ENCODE measurements at places on chromosomes 16 and 17. TPM values are rescaled to one million over a fixed set of nuclear protein-coding genes. Genes with fewer than 3 reads are reported as not detected.

The SDF2 gene
- polyA plus RNA-seq, result 54.6 TPM

The TEX19 gene
- polyA plus RNA-seq, result not detected

The ASIC2 gene
- 9.3 TPM for polyA plus RNA-seq

The SSTR5 gene
- 1.2 TPM for polyA plus RNA-seq

The MYH13 gene
- polyA plus RNA-seq, result 0.04 TPM

GRCh38 chr16:12470311-12471229, 333.1 kb downstream of the CPPED1 start:
- DNase-seq, result no peak
- H3K27me3 ChIP-seq, result no peaks in the 10 kb centered on the region
- no peaks in the 10 kb centered on the region for H3K4me1 ChIP-seq
- no peak overlapping the region for H3K27ac ChIP-seq

- H3K4me1 ChIP-seq, result peaks cover 28% of the 10 kb centered on the region
- no peak for DNase-seq
- no peaks in the 10 kb centered on the region for H3K27me3 ChIP-seq
- H3K27ac ChIP-seq, result no peak overlapping the region
- peaks cover 2% of the 10 kb centered on the region for H3K36me3 ChIP-seq
- H3K4me3 ChIP-seq, result no peak overlapping the region
Measured at GRCh38 chr16:2121853-2122252, 13.8 kb downstream of the PKD1 start.

DNA sequence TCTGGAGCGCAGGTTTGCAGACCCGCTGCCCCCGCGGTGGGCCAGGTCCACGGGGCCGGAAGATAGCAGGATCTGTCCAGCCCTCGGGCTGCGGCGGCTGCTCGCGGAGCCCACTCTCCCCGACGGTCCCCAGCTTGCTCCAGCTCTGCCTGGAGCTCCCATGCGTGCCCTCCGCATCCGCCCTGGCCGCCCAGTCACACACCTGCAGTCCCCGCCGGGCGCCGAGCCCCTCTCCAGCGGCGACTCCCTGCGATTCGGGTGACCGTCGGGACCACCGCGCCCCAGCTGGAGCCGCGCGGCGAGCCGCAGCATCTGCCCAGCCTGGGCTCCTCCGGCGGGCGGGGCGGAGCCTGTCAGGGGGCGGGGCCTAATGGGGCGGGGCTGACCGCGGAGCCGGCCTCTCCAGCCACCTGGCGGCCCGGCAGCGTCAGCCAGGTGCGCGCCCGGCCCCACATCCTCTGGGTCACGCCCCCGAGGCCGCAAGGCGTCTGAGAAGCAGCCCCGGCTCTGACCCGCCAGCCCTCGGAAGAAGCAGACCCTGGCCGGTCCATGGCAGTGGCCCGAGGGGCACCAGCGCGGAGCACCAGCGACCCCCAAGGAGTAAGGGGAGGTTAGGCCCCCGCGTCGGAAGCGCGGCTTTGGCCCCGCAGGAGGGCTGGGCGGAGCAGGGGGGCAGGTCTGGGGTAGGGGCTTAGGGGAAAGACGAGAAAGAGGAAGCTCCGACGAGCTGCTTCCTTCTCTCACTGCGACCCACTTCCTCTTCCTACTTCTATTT, at the start of gene PIK3R5:
PIK3R5 (minus strand) TSS at position 314 of the 775 bp plus-strand sequence. CDS start 54,213 bp downstream, outside the sequence.
- no peak within 1 kb of the TSS for H3K27ac ChIP-seq
- peak; percentile 19 for DNase-seq
- H3K27me3 ChIP-seq, result peaks cover 54% of the 10 kb centered on the region
- peak within 1 kb of the TSS; percentile 46 for H3K4me3 ChIP-seq
- H3K4me1 ChIP-seq, result peaks cover 3% of the 10 kb centered on the region

GRCh38 chr16:67378642-67379041, 14.7 kb downstream of the TPPP3 start:
- DNase-seq, result no peak
- no peaks in the 10 kb centered on the region for H3K27me3 ChIP-seq
- no peak overlapping the region for H3K27ac ChIP-seq
- H3K4me1 ChIP-seq, result no peaks in the 10 kb centered on the region
- no peak overlapping the region for H3K4me3 ChIP-seq

DNA sequence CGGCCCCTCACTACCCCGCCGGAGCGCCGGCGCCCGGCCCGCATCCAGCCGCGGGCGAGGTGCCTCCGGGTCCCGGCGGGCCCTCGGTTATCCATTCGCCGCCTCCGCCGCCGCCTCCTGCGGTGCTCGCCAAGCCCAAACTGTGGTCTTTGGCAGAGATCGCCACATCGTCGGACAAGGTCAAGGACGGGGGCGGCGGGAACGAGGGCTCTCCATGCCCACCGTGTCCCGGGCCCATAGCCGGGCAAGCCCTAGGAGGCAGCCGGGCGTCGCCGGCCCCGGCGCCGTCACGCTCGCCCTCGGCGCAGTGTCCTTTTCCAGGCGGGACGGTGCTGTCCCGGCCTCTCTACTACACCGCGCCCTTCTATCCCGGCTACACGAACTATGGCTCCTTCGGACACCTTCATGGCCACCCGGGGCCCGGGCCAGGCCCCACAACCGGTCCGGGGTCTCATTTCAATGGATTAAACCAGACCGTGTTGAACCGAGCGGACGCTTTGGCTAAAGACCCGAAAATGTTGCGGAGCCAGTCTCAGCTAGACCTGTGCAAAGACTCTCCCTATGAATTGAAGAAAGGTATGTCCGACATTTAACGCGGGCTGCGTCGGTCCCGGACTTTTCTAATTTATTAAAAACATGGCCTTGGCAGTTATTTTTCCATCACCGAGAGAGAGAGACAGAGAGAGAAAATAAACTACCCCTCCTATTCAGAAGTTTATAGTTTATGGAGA, 2.8 kb downstream of the IRX5 start:
- H3K4me1 ChIP-seq, result peaks cover 11% of the 10 kb centered on the region
- no peak for DNase-seq
- H3K27me3 ChIP-seq, result peaks cover 89% of the 10 kb centered on the region
- H3K36me3 ChIP-seq, result no peaks in the 10 kb centered on the region

DNA sequence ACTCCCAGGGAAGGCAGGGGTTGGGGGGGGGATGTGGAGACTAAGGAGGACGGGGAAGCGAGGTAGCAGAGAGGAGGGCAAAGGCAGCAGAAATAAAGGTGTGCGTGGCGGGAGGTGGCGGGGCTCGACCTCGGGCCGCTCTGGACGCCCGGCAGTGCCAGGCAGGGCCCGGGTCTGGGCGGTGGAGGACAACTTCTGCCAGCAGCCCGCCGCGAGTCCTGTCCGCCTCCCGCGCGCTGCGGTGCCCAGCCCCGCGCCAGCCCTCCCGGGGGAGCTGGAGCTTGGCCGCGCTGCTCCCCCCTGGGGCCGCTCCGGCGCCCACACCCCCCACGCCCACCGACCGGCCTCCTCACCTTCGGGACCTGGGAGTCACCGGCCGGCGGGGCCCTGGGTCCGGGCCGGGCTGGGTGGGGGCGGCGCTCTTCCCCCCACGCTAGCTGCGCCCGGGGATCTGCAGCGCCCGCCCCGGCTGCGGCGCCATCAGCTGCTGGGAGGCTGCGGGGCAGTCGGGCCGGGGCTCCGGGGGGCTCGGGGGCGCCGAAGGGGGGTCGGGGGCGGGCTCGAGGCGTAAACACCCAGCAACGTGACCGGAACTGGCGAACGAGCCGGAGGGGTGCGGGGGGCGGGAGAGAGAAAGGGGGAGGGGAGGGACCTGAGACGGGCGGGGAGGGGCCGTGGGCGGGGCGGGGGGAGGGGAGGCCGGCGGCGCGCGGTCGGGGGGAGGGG, at the start of gene CCDC92B:
CCDC92B (minus strand) TSS at position 595 of the 726 bp plus-strand sequence. CDS start 14,507 bp downstream, outside the sequence.
- no peak within 1 kb of the TSS for H3K4me3 ChIP-seq
- DNase-seq, result no peak
- peaks cover 46% of the 10 kb centered on the region for H3K27me3 ChIP-seq
- H3K4me1 ChIP-seq, result peaks cover 2% of the 10 kb centered on the region

DNA sequence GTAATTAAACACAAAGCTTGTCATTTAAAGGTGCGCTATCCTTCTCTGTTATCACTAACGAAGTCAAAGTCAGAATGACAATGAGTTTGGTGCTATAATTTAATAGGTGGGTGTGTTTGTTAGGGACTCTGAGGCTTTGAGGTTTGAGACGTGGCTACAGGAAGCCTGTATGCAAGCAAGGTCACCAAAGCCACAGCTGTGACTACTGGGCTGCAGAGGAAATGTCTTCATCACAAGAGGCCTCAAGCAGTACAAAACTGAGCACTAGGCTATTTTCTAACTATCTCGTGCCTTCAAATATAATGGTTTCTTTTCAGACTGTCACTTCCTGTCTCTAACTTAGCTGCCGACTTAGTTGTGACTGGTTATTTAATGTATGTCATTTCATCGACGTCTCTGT, 141.2 kb downstream of the AATF start:
- peaks cover 64% of the 10 kb centered on the region for H3K4me1 ChIP-seq
- H3K36me3 ChIP-seq, result peaks cover 24% of the 10 kb centered on the region
- H3K27ac ChIP-seq, result peak overlapping the region; percentile 92
- no peaks in the 10 kb centered on the region for H3K27me3 ChIP-seq
- peak; percentile 31 for DNase-seq
- no peak overlapping the region for H3K4me3 ChIP-seq

- peaks cover 1% of the 10 kb centered on the region for H3K27me3 ChIP-seq
- H3K36me3 ChIP-seq, result no peaks in the 10 kb centered on the region
- H3K4me1 ChIP-seq, result peaks cover 12% of the 10 kb centered on the region
- no peak overlapping the region for H3K27ac ChIP-seq
- DNase-seq, result no peak
- H3K4me3 ChIP-seq, result no peak overlapping the region
Measured at GRCh38 chr17:57756951-57757350, 11.9 kb upstream of the CCDC182 start.

GRCh38 chr17:77736721-77737120, 221.8 kb upstream of the TNRC6C start:
- H3K36me3 ChIP-seq, result no peaks in the 10 kb centered on the region
- peaks cover 43% of the 10 kb centered on the region for H3K27me3 ChIP-seq

DNA sequence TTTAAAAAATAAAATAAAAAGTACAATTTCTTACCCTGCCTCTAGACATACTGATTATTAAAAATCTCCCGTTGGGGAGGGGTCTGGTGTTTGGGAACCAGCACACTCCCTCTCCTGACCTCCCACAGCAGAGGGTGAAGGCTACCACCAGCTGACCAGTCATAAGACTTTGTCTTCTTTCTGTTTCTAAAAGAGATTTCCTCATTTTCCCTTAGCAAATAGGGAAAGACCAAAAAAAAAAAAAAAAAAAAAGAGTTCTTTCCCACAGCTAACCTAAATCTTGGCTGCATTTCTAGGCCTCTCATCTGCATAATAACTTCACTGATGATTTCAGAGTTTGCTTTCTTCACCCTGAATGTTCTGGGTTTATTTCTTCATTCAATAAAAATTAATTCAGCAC, 30.3 kb downstream of the CDK5RAP3 start:
- DNase-seq, result no peak
- H3K4me1 ChIP-seq, result peaks cover 19% of the 10 kb centered on the region
- H3K27ac ChIP-seq, result no peak overlapping the region
- H3K36me3 ChIP-seq, result no peaks in the 10 kb centered on the region

- H3K27me3 ChIP-seq, result no peaks in the 10 kb centered on the region
- no peaks in the 10 kb centered on the region for H3K4me1 ChIP-seq
- no peak for DNase-seq
- H3K36me3 ChIP-seq, result no peaks in the 10 kb centered on the region
- H3K4me3 ChIP-seq, result no peak overlapping the region
- no peak overlapping the region for H3K27ac ChIP-seq
Measured at GRCh38 chr16:65534121-65534528, 412.3 kb upstream of the CDH11 start.

GRCh38 chr17:63688396-63689020, 11.4 kb downstream of the LIMD2 start:
- H3K36me3 ChIP-seq, result peaks cover 67% of the 10 kb centered on the region
- no peak overlapping the region for H3K4me3 ChIP-seq
- no peaks in the 10 kb centered on the region for H3K27me3 ChIP-seq
- no peak overlapping the region for H3K27ac ChIP-seq
- DNase-seq, result no peak

GRCh38 chr17:30113213-30113612, 3.4 kb upstream of the NSRP1 start:
- H3K36me3 ChIP-seq, result no peaks in the 10 kb centered on the region
- H3K27me3 ChIP-seq, result no peaks in the 10 kb centered on the region
- H3K4me1 ChIP-seq, result peaks cover 5% of the 10 kb centered on the region
- H3K27ac ChIP-seq, result no peak overlapping the region
- H3K4me3 ChIP-seq, result no peak overlapping the region
